ENCODE measurements at places on chromosomes 5 and 9.

GRCh38 chr9:126157423-126157822 lies 169.2 kb upstream of the MVB12B start:
- DNase-seq, result no peak

DNA sequence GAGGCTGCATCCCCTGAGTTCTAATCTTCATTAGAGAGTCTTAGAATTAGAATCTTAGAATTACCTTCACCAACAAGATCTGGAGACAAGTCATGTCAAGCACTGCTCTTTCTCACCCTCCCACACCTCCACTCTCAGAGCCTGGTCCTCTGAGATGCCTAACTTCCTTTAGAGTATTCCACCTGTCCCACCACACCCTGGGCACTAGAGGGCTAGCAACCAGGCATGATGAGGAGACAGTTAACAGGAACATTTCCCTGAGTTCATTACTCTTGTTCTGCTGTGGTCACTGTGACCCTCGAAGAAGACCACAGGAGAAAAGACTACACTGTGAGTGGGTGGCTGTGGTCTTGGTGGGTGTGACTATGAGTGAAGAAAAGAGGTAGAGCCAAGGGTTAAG lies 25.2 kb upstream of the MAP1B start:
- DNase-seq, result no peak

DNA sequence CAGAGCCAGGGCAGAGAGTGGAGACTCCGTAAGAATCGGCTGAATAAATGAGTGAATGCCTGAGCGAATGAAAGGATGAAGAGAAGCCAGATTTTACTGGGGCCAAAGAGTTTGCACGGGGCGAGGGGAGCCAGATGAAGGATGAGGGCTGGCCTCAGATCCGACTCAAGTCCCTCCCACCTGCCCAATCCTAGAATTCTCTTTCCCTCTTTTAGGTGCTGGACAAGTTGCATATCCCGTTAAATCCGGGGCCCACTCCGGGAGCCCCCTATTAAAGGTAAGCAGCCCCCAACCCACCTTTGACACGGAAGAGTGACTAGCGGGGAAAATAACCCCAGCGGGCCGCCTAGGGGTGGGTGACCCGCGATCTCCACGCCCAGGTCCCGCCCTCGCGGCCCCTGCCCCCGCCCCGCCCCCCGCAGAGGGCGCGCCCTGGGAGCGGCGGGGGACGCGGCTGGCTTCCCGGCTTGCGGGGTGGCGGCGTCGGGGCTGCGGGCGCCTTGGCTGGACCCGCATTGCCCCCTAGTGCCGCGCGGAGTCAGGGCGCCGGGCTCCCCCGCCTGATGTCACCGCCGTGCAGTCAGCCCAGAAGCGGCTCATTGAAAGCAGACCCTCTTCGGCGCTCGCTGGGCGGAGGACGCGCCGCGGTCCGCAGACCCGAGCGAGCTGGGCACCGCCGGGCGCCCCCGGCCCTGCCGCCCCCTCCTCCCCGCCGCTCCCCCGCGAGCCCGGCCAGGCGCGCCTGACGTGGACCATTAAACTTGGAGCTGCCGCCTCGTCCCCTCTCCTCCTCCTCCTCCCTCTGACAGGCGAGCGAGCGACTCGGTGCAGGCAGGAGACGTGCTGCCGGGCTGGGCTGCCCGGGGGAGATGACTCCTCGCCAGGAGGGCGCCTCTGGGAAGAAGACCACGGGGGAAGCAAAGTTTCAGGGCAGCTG lies at the start of gene ADRA1B:
Gene ADRA1B (plus strand): TSS at position 579 of the 937 bp plus-strand sequence. CDS start 424 bp downstream, outside the sequence.
- DNase-seq, result peak; percentile 11

GRCh38 chr5:91401175-91401574 lies 18.1 kb upstream of the ARRDC3 start:
- DNase-seq, result no peak

DNA sequence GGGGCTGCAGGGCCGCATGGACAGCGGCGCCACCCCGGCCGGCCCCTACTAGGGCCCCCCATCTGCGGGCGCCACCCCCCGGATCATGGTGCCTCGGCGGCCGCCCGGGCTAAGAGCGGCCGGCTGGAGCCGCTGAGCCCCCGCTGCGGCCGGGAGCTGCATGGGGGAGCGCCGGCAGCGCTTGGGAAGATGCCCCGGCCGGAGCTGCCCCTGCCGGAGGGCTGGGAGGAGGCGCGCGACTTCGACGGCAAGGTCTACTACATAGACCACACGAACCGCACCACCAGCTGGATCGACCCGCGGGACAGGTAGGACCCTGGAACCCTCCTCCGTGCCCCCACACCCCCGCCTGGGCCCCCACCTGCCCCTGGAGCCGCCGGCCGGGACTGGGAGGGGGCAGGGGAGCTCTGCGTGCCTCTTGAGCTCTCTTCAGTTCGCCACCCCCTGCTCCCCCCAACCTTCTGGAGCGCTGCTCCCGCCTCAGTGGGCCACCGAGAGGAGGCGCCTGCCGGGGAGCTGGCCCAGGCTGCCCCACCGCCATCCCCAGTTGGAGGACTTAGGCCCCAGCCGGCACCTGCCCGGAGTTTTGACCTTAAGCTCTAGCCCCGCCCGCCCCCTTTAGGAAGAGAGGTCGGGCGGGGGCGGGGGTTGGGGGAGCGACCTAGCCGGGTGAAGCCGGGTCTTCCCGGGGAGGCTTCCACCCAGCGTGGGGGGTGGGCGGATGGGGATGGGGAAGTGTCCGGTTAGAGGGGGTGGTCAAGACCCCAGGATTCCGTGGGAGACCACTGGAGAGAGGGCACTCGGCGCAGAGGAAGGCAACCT lies 730 bp downstream of the WWC1 start:
- DNase-seq, result no peak

DNA sequence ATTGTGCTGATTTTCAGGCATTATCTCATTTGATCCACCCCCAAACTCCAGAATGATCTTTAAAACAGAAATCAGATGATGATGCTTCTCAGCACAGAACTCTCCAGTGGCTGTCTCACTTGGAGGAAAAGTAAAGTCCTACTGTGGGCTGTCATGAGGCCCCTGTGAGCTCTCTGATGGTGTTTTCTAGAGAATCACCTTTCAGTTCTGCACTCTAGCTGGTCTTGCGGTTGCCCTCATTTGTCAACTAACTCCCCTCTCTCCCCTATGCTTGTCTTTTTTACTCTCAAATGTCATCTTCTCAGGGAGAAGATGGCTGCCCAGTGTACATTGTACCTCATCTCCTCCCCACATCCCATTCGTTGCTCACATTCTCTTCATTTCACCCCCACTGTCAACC lies 295.8 kb downstream of the MLLT3 start:
- DNase-seq, result no peak

- DNase-seq, result no peak
Observed at GRCh38 chr9:23683611-23684061, 142.4 kb downstream of the ELAVL2 start.

GRCh38 chr5:142074006-142074405 lies 34.6 kb upstream of the NDFIP1 start:
- no peak for DNase-seq

DNA sequence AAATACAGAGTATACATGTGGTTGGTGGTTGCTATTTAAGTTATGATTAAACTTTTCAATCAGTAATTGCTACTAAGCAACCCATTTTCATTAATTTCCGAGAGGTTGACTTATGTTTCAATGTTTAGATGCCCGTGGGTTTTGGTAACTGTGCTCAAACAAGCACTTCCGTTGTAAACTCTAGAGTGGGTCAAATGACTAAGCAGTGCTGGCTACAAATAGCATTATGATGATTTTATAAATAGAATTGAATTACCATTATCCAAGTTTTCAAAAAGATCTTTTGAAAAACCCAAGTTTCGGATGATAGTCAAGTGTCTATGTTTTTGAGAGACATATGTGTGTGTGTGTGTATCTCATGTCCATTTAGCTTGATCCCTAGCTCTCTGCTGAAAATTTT lies 2369.4 kb upstream of the ACO1 start:
- DNase-seq, result no peak

DNA sequence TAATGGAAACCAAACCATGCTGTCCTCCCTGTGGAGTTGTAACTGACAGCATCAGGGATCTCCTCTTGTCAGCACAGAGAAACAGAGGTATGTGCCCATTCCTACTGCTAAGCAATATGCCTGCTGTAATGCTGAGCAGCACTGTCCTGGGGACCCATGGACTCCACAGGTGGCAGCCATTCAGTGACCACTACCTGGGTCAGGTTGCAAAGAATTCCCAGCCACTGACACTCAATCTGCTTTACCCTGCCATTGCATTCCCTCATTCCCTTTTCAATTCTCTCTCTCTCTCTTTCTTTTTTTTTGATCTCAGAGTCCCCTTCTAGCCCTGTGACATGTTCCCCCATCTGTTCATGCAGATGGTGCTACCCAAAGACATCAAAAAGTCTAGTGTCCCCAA lies 104.1 kb downstream of the GABRB2 start:
- DNase-seq, result no peak

DNA sequence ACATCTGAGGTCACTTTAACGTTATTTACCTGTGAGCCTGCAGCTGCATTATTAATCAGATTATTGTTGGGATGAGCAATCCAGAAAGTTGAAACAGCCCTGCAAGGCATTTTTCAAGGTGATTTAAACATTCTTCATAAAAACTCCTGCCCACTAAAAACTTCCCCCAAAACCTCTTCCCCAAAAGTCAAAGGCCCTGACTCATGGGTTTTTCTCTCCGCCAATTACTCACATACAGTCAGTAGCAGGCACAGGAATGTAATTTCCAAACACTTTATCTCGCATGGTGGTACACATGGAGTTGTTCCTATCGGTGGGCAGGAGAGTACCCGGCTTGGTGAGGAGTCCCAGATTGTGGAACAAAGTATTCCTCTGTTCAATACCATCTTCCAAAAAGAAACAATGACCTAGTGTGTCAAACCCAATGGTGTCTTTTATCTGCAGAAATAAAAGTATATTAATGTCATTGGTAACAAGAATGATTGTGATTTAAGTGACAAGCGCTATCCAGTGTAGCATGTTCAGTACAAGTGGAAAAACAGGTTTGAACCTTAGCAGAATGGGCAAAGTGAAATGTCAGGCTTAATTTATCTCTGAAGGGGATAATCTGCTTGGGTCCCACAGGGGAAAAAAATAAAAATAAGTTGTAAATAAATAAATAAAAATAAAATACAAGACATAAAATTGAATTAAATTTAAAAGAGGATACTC lies 38.3 kb downstream of the CEMIP2 start:
- no peak for DNase-seq
